Occipital lobe (tissue), 3 donors: ENCODE measurements at places on chromosomes 1 and 21. TPM values are rescaled to one million over a fixed set of nuclear protein-coding genes. Genes with fewer than 3 reads are reported as not detected.

DNA sequence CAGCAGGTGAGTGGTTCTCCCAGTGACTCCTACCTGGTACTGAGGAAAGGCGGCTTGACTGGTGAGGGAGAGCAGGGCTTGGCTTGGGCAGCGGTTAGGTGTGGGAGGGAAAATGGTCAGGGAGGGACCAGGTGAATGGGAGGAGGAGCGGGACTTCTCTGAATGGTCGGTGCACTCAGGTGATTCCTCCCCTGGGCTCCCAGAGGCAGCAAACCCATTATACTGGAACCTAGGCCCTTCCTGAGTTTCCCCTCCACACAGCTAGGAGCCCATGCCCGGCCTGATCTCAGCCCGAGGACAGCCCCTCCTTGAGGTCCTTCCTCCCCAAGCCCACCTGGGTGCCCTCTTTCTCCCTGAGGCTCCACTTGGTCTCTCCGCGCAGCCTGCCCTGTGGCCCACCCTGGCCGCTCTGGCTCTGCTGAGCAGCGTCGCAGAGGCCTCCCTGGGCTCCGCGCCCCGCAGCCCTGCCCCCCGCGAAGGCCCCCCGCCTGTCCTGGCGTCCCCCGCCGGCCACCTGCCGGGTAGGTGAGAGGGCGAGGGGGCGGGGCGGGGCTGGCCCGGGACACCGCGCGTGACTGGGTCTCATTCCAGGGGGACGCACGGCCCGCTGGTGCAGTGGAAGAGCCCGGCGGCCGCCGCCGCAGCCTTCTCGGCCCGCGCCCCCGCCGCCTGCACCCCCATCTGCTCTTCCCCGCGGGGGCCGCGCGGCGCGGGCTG is 2.3 kb downstream of the ARTN start:
- DNase-seq = no peak

DNA sequence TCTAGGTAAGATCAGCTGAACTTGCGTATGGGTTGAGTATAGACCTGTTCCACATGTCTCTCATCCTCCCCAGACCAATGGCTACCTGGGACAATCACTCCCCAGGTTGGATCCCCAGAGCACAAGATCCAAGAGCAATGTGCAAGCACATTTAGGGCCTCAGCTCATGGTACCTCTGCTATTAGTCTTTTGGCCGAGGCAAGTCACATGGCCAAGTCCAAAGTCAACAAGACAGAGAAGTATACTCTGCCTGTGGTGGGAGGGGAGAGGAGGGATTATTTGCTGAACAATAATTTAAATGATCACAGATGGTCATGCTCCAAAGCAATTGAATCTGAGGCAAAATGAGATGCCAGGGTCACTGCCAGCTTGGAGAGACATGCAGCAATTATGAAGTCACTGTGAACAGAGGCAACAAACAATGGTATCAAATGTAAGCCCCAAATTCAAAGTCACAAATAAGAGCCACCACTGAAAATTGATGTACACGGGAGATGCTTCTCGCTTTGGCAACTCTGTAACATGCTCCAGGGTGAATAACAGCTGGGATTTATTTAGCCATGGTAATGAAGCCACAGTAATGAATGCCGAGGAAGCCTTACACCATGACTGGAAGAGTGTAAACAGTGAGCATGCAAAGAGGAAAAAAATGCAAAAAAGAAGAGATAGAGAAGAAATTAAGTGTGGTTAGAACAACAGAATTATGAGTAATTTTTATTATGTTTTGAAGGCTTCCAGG is 149.1 kb downstream of the ZNF281 start:
- DNase-seq = no peak

- no peak for DNase-seq
Observed at GRCh38 chr1:223077247-223077833, 65.7 kb downstream of the TLR5 start.

The PDZK1 gene
- 0.78 TPM for total RNA-seq

- no peak for DNase-seq
Observed at GRCh38 chr1:204799630-204800029, 71.0 kb upstream of the NFASC start.

- DNase-seq = no peak
Observed at GRCh38 chr1:209215826-209216225, 367.7 kb upstream of the CAMK1G start.

The ERG gene
- 1.2 TPM for total RNA-seq

DNA sequence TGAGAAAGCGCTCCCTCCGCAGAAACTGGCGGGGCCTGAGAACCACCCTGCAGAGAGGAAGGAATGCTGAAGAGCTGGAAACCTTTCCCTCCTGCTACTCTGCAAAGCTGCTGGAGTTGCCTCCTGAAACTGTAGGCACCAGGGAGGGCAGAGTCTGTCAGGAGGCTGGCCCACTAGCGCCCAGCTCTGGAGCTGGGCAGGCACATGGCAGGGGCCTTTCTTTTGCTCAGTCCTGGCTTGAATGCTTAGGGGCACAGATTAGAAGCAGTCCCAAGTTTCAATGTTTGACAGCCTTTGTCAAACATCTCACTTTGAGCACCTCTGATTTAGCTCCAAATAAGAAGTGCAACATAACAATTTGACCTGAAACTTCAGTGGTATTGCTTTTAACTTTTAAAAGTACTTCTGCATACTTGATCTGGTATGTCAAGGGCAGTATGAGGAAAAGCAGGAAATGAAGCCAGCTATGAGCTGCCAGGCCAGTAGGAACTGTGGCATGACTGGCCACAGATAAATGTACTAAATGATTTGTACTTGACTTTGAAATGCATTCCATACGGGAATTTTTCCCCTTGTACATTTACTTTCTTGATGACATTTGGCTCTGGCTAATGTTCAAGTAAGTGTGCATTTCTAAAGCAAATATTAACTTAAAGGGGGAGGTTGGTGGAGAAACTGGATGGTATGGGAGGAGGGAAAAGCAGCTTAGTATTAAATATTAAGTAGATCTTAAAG is 7.2 kb downstream of the C1orf116 start:
- no peak for DNase-seq

The PLA2G2F gene
- total RNA-seq = not detected

The AMY1C gene
- total RNA-seq = not detected

The HES3 gene
- not detected for total RNA-seq

- DNase-seq = no peak
Observed at GRCh38 chr1:241614572-241614971, 25.6 kb downstream of the CHML start.

DNA sequence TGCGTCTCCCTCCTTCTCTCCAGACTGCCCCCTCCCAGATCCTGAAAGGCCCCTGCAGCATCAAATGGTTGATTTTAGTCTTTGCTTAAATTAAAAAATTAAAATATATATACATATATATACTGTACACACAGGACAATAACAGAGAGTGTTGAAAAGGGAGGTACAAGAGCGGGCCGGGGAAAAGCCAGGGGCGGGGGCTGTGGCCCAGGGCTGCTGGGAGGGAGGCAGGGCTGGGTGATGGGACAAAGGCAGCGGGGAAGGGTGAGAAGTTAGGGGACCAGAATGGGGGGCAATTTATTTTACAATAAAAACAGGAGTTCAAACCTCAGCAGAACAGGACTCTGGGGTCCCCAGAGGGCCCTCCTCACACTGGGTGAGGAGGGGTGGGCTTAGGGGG is 10.5 kb downstream of the ARL8A start:
- no peak for DNase-seq

The VANGL2 gene
- total RNA-seq = 12.5 TPM

GRCh38 chr21:32929633-32930038 is 96.1 kb upstream of the OLIG2 start:
- no peak for DNase-seq

The TMED5 gene
- total RNA-seq = 44.0 TPM

The DAP3 gene
- total RNA-seq = 41.0 TPM
